Stimulated activated CD8-positive, alpha-beta memory T cell treated with anti-CD3 and anti-CD28 coated beads, Interleukin-2, amount 100 ng/mL, for 1 hour (primary cell): ENCODE measurements at places on chromosomes 7 and 10.

GRCh38 chr7:97025983-97026714 lies 1.5 kb upstream of the DLX5 start:
- DNase-seq = no peak

DNA sequence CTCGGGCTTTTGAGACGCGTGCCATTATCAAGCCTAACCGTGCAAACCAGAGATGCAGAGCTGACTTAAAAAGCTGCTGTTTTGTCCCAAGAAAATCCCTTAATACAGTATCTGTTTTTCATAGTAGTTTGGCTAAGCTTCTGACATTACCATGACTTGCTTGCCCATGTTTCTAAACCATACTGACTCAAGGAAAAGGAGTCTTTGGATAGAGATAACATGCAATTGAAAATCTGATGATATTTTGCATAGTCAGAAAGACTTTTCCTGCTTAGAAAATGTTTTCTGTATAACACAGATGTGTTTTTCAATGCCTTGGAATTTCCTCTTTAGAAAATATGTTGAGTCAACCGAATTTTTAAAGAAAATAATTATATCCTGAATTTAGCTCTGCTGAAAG lies 21.5 kb upstream of the AKR1E2 start:
- DNase-seq = no peak

DNA sequence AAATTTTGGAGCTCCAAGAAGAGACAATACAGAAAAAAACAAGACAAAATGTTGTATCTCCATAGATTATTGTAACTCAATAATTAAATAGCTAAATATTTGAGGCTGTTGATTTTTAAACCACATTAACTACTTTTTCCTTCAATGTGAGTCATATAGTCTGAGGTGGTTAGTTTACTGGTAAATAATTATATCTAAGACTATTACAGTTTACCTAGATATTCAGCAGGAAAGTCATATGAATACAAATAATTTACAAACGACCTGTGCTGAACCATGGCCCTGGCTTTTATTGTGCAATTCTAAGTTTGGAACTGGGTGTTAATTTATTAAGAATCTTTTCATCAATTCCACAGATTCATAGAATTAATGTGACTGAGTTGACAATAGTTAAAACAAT lies 22.2 kb downstream of the CREB5 start:
- no peak for DNase-seq

DNA sequence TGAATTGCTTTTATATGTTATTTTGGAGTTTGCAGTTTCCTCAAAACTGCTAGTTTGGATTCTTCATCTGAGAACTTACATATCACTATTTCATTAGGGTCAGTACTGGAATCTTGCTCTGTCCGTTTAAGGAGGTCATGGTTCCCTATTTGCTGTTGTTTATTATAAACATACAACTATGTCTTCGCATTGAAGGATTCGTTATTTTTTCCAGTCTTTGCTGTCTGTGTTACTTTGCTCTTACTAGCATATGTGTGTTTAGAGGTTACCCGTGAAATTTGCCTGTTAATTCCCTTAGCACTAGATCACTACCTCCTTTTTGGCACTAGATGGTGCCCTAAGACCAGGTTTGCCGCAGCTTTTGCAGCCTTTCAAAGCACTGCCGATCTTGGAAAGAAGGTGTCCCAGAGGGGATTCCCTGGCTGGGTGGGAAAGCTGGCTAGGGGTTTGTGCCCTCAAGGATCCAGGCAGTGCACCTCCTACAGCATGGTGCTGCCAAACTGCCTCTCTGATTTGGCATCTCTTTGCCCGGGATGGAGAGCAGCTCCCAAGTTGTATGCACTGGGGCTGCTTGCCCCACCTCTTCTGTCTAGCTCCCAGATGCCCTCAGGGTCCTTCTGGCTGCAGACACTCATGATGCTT lies 103.1 kb upstream of the APBB1IP start:
- peak; percentile 37 for DNase-seq

GRCh38 chr10:4069491-4069890 lies 284.5 kb upstream of the KLF6 start:
- no peak for DNase-seq

- no peak for DNase-seq
These were observed 155.4 kb downstream of the NEURL1 start for GRCh38 chr10:103648636-103649532.
